ENCODE measurements at places on chromosomes 5 and 9.

GRCh38 chr5:178328826-178329730 is 96.5 kb upstream of the PHYKPL start:
- DNase-seq: no peak

- DNase-seq: no peak
Observed at GRCh38 chr5:96388176-96388575, 44.9 kb downstream of the PCSK1 start.

GRCh38 chr9:93452710-93453046 is 703 bp downstream of the FAM120AOS start:
- DNase-seq: no peak

GRCh38 chr5:142947427-142947709 is 177.2 kb downstream of the ARHGAP26 start:
- DNase-seq: no peak

DNA sequence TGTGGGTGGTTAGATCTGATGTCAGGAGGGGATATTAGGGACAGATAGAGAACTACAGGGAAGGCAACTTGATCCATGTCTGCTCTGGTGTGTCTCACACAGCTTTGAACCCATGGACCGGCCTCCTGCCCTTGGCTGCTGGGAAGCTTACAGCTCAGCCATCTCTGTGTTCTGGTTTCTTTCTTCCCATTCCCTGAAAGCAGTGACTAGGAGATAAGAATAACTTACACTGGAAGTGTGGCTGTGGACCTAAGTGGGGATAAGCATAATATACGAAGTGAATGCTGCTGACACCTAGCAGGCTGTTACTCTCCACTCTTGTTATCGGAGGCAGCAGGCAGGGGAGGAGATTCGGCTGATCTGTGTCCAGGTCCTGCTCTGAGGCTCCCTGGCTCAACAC is 282.3 kb upstream of the TUT7 start:
- DNase-seq: no peak

GRCh38 chr9:8391566-8391965 is 592.0 kb upstream of the DMAC1 start:
- DNase-seq: no peak

GRCh38 chr9:115888131-115888530 is 265.5 kb upstream of the PAPPA start:
- no peak for DNase-seq

GRCh38 chr5:132100672-132101261 is 27.2 kb downstream of the CSF2 start:
- DNase-seq: no peak

DNA sequence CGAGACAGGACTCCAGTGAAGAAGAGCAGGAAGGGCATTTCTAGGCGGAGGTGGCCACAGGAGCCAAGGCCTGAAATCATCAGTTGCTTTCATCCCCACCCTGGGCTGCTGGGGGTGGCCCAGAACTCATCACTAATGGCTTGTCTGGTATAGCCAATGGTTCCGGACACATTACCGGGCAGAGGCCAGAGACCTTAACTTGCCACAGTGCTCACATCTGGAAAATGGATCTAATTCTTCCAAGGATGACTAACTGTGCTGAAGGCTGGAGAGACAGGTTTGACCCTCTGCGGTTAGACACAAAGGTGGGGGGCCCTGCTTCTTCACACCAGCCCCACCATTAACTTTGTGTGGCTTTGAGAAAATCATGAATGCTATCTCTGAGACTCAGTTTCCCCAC is 6.2 kb upstream of the COL27A1 start:
- DNase-seq: no peak

- DNase-seq: peak; percentile 48
Observed at GRCh38 chr5:39076757-39077728, 2.8 kb upstream of the RICTOR start.

DNA sequence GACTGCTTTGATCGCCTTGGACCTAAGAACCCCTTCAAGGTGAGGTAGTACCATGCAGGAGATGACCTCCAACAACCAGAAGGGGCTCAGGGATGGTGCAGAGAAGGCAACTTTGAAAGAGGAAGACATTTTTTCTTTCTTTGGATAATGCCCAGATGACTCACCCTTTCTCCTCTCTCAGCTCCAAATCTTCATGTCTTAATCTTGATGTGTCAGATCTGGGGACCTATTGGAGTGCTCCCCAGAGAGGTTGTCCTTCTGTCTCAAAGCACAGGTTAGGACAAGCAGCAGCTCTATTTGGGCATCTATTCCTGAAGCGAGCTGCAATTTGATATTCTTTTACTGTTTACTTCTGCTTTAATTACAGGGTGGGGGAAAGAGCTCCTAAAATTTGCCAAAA is 229.9 kb upstream of the MAP3K1 start:
- DNase-seq: no peak

GRCh38 chr5:79936646-79937216 is 54.3 kb downstream of the MTX3 start:
- DNase-seq: no peak

DNA sequence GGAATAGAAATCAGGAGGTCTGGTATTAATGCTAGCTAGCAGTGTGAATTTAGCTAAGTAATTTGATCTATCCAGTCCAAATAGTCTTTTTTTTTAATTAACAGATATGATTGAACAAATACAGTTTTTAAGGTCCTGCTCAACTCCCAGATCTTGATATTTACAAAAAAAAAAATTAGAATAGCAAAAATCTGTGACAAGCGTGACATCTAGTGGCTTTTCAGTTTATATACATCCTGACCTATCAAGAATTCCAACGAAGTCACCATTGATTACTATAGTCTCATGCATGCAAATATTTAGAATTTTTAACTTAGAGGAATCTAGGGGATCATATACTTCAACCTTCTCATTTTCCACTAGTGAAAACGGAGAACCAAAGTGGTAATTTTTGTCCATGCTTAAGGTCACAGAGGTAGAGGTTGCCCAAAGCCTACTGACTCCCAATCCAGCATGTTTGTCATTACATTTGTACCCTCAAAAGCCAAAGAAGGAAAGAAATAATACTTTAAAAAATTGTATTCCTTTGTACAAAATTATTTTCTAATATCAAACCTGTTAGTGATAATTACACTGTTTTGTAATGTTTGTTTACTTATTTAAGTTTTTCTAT is 17.6 kb upstream of the TARS1 start:
- DNase-seq: peak; percentile 25

- DNase-seq: no peak
Observed at GRCh38 chr5:153500178-153500577, 9.7 kb downstream of the GRIA1 start.

- DNase-seq: no peak
Observed at GRCh38 chr5:2866662-2867372, 115.3 kb upstream of the IRX2 start.

DNA sequence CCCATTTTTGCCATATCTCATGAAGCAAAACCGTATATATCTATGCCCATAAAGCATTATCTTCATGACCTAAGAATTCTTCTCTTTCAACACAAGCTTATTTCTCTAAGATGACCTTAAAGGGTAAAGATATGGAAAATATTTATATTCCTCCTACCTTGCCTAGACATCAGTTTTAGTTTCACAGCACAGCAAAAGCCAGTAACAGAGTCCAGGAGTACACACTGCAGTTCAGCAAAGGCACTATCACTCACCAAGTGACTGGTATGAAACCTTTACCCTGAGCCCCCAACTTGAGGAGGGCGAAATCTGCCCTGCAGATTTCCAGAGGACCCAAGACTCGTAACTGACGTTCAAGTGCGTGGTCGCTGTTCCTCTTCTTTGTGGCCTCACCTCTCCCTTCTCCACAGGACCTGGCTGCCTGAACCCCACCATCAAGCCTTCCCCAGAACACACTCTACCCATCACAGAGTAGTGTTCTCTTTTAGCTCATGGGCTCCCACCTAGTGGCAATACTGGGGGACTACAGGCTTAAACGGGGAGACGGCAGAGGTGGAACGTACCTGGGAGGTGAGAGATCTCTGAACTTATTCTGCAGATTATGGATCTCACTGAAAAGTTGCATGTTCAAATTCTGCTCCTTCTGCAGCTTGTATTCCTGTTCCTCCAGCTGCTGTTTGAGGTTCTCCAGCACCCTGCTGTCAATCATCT is 141.0 kb downstream of the CDK5RAP2 start:
- DNase-seq: no peak

GRCh38 chr5:107876906-107877305 is 206.2 kb upstream of the EFNA5 start:
- no peak for DNase-seq

GRCh38 chr9:135903358-135903656 is 4.0 kb downstream of the CAMSAP1 start:
- no peak for DNase-seq

DNA sequence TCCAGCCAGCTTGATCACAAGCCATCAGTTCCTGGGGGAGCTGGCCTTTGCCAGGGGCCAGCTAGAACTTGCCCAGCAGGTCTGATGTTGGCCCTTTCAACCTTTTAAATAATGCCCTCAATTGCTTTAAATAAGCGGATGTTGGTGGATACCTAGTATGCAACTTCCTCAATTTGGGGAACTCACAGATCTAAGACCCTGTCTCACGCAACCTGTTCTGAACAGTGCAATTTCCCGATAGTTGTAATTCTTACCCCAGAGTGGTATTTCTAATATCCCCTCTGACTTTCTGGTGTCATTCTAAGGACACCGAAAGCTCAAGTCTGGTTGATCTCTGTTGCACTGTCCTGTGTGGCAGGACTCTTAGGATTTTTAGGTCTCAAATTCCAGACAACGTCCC is 23.1 kb downstream of the GALNT12 start:
- DNase-seq: no peak

DNA sequence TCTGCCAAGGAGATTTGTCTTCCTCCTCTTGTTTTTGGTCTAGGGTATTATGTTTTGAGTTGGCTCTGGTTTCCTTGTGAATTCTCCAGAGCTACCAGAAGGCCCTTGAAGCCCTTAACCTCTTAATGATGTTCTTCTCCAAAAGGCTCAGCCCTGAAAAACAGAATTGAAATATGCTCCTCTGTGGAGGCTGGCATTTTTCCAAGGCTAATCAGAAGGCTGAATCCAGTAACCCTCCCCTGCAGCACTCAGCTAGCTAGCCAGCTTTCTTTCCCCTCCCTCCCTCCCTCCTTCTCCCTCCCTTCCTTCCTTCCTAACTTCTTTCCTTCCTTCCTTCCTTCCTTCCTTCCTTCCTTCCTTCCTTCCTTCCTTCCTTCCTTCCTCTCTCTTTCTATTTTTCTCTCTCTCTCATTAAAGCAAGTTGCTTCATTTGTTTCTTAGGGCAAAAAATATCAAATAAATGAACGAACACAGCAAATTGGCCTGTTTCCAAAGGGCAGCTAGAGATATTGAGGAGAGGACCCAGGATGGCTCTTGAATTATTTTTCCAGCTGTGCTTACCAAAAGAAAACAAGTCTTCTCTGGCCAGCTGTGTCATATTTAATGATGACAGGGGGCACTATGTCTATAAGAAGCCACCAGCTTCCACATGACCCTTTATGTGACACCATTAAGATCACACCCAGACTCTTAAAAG is 38.7 kb downstream of the JAKMIP2 start:
- no peak for DNase-seq

DNA sequence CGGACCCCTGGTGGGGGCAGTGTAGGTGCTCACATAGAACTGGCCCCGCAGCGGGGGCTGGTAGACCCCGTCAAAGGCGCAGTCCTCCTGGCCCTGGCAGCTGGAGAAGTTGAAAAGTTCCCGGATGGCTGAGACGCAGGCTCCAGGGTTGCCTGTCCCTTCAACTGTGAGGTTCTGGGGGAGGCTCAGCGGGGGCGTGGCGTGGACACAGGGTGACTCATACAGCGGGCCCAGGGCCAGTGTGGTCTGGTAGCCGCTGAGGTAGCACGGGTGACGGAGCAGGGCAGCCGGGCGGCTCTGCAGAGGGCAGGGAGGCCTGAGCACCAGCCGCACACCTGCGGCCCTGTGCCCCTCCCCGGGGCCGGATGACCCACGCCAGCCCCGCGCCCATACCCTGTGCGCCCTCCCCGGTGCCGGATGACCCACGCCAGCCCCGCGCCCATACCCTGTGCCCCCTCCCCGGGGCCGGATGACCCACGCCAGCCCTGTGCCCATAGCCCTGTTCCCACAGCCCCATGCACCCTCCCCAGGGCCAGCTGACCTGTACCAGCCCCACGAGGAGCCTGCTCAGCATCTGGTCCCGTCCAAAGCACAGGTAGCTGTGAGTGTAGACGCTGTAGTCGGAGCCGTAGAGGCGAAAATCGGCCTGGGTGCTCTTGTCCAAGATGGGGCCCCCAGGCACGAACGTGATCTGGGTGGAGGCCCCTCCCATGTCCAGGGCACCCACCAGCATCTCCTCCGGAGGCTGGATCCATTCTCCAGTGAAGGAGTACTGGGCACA is 5.0 kb downstream of the ENTPD8 start:
- DNase-seq: no peak

GRCh38 chr5:37005946-37006540 is 129.5 kb downstream of the NIPBL start:
- peak; percentile 13 for DNase-seq

DNA sequence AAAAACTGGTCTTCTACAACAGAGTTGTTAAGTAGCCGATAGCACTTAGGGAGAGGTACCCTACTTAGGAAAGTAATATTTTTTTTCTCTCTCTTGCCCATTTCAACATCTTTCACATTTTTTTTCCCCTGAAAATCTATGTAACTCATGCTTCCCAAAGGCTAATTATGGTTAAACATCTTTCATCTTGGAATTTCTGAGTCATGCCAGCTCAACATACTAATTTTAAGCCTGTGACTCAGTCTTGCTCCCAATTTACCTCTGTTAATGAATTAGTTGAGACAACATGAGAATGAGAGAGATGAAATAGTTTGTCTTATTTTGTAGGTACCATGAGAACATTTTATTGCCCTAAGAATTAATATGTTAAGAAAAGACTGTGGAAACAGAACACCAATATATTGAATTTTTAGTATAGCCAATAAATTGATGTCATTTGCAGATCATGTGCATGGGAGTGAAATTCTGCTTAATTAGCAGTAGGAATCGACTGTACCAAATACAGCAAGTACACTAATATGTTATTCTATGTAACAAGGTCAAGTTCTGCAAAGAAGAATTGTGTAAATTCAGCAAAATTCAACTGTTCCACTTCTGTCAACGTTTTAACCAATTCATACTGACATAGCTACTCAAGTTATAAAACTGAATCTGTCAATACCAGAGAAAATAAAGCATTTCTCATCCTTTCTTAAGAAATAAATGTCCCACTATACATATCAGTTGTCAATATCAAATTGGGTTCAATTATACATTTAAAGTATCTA is 550.0 kb downstream of the PTPRD start:
- no peak for DNase-seq

GRCh38 chr9:129549684-129550083 is 71.2 kb downstream of the C9orf50 start:
- no peak for DNase-seq

DNA sequence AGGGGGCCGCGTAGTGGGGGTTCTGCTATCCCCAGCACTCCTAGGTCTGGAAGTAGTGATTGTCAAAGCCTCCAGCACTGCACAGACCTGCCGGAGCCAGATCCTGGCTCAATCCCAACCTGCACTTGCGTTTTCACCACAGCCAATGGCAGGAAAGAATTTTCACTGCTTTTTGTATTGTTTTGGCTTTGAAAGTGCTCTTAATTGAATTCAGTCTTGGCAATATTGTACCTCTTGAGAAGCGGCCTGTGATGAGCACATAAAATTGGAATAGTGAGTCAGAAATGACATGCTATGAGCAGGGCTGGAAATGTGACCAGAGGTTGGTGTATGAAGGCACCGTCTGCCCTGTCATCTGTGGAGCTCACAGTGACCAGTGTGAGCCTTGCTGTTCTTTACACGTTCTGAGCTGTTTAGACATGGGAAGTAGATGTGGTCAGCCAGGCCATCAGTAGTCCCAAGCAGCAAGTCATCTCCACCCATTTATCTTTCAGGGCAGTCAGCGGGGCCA is 41.5 kb downstream of the SECISBP2 start:
- no peak for DNase-seq

Measured in GM13976 (cell line).